ENCODE measurements at places on chromosomes 4 and X.

DNA sequence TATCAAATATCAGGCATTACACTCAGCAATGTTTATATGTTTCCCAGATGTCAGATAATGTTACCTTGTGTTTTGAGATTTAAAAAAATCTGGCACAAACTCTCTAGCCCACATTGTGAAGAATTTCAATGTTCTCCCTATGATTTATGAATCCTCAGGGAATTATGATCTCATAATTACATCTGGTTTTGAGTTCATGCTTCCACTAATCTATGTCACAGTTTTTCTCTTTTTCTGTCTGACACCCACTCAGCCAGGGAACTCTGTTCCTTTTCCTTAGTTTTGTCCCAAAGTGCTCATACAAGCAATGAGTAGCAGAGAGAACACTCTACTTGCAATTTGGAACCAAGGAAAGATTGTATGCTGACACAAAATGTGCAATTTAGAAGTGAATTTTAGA lies 212.1 kb upstream of the POF1B start:
- no peak for DNase-seq

- peak; percentile 5 for DNase-seq
Observed at GRCh38 chr4:46993075-46994006, at the start of gene GABRA4. TSS of gene GABRA4 (minus strand) at chr4:46993581. CDS start at chr4:46993424, 157 bp downstream.

DNA sequence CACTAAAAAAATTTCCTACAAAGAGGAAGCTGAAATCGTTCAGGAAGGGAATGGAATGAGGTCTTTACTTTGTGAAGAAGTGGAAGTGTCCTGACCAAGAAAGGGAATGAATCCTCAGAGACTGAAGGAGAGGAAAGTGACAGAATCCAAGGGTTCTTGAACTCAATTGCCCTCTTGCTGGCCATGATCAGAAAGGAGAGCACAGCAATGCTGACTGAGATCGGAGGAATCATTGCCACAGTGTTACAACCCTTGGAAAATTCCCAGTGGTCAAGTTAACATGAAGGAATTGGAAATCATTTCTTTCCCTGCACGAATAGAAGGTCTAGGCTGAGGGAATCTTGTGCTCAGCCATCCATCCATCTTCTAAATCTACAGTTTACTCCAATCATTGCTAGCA lies 190.0 kb upstream of the NEIL3 start:
- DNase-seq: no peak

- DNase-seq: peak; percentile 84
Observed at GRCh38 chr4:119025420-119025819, 110.2 kb upstream of the MYOZ2 start.

GRCh38 chr4:70979445-70980008 lies 13.9 kb upstream of the DCK start:
- no peak for DNase-seq

- no peak for DNase-seq
Observed at GRCh38 chrX:2693113-2694002, 2.3 kb downstream of the CD99 start.

GRCh38 chr4:15007201-15007600 lies 4.9 kb downstream of the CPEB2 start:
- no peak for DNase-seq

DNA sequence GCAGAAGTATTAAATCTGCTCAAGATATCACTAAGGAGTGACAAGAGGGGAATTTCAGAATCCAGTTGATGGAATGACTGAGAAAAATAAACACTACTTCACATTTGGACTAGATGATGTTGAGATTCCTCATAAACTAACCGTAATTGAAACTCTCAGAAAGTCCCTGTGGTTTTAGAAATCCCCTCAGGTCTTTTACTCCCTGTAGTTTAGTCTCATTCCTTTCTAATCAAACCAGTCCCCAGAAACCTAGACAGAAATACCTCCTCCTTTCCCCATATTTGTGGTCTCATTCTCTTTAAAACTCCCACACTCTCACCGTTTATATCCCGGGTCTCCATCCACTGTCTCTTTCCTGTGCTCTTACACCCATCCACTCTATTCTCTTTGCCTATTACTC lies 15.0 kb upstream of the TLR1 start:
- DNase-seq: peak; percentile 70

- DNase-seq: no peak
Observed at GRCh38 chrX:12617241-12617640, 174.0 kb upstream of the PRPS2 start.

DNA sequence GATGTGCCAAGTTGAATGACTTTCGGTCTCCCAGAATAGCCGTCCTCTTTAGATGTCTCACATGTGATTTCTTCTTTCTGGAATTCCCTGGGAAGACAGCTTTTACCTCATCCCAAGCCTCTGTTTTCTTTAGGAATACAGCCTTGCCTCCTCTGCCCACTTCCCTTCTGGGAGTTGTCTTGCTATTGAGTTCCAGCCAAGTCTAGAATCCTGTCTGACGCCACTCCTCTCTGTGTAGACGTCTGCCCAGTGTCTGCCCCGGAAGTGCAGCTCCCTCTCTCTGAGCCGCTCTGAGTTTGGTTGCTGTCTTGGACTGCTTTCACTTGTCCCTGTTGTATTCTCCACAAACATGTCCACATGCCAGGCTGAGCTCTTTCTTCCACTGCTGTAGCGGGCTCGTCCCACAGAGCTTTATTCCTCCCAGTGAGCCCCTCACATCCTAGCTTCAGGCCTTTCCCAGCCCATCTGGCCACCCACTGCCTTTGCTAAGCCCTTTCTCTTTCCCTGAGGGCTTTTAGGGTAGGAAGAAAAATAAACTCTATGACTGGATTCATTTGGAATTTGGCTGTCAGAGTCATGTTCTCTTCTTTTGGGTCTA lies 9.0 kb upstream of the IGFBP7 start:
- peak; percentile 92 for DNase-seq

- DNase-seq: peak; percentile 31
Observed at GRCh38 chr4:182384631-182385091, 141.5 kb downstream of the TENM3 start.

DNA sequence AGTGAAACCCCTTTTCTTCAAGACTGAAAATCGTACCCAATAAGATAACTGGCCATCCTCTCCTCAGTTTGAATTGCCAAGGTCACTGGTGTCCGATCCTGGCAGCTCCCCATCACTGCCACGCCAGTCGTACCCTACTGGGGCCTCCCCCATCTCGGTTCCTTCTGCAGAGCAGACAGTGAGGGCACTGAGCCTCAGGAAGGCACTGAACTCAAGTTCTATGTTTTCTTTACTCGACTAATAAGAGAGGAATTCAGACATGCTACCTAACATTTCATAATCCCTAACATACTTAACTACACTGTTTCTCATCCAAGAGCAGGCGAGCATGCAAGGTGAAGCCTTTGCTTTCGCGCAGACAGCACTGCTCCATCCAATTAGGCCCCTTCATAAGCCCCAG lies 23.4 kb downstream of the ZFYVE28 start:
- peak; percentile 74 for DNase-seq

DNA sequence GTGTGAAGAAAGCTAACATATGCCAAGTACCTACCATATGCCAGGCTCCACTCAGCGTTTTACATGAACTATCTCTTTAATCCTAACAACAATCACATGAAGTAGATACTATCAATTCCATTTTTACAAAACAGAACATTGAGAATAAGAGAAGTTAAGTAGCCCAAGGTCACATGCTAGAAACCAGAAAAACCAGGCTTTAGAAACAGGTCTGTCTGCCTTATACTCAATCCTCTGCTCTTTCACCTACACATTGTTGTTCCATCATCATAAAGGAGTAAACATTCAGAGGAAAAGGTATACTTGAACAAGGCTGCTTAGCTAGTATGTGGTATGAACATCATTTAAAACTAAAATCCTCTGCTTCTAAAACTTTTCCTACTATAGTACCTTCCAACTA lies 42.1 kb downstream of the WDFY3 start:
- DNase-seq: no peak

- peak; percentile 60 for DNase-seq
Observed at GRCh38 chr4:24476282-24476681, 108.1 kb downstream of the DHX15 start.

DNA sequence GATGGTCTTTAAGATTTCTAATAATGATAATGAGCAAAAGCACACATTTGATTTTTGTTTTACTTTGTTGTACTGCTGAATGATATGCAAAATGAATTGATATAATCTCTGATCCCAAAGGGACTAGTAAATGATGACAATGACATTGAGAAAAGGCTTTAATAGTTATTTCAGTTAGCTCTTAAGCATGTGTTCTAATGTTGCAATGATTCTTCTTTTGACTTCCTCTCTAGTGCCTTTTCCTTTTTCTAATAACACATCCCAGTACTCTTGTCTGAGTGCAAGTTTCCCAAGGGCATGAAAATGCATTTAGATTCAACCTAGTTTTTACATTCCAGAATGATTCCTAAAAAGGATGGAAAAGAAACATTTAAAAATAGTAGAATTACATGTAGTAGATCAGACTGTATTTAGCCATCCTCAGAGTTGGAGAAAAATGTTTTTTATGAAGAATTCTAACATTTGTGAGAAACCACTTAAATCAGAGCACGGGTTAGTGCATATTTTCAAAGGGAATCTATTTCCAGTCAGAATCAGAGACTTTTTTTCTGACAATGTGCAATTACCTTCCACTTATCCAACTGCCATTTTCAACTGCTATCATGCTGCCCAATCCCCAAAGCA lies 508.8 kb downstream of the C4orf33 start:
- no peak for DNase-seq

GRCh38 chr4:47972181-47972580 lies 44.3 kb downstream of the CNGA1 start:
- DNase-seq: no peak

- no peak for DNase-seq
Observed at GRCh38 chr4:143021384-143021783, 163.3 kb upstream of the USP38 start.

GRCh38 chr4:6855692-6856297 lies 53.8 kb upstream of the TBC1D14 start:
- DNase-seq: peak; percentile 86

- no peak for DNase-seq
Observed at GRCh38 chrX:87873347-87873941, 355.8 kb downstream of the KLHL4 start.

DNA sequence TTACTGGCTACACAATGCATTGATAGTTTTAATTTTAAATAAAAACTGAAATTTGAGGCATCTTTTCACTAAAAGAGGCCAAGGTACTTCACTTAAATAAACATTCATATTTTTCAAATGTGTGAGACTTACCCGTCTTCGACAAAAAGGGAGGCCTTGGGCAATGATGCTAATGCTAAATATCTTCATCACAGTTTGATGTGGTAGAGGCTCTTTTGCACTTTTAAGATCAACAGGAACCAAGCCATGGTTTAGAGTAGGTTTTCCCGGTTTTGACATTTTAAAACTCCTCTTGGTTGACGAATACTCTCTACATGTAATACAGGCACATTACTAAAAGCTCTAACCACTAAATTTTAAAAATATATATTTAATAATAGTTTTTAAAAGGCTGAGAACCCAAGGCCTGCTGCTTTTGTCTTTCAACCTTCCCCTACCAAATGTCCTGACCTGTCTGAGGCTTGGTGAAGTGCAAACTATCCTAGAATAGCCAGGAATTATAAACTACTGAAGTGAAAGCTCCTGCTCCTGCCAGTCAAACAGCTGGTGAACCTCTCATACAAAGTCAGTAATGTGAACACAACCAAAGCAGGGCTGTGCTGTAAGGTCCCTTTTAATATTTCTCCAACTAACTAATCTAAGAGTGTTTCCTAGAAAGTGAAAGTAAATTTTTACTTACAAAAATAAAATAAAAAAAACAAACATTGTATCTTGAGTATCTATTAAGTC lies 153.7 kb downstream of the FBXW7 start:
- peak; percentile 49 for DNase-seq

Data from choroid plexus epithelial cell (primary cell).